ENCODE measurements at places on chromosomes 11 and 22.
A peak's percentile ranks its signal among the peaks of the same experiment; 100 is the strongest.

- peak; percentile 72 for DNase-seq
These were observed 1098.6 kb upstream of the CCDC90B start for GRCh38 chr11:84384731-84385130.

- no peak for DNase-seq
These were observed 42.4 kb downstream of the KCNJ4 start for GRCh38 chr22:38412435-38413084.

DNA sequence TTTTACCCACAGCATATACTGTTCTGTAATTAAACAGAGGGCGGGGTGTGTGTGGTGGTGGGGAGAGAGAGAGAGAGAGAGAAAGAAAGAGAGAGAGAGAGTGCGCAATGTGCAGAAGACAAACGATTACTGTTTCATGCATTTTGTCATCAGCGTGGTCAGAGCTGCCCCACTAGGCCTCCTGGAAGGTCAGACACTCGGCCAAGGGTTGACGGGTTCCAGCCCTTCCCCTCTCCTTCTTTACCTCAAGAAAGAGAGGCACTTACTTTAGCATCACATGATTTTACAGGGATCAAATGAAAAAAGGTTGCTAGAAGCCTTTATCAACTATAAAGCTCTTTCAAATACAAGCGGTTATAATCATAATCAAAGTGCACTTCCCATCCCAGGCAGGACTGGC is 269.2 kb upstream of the SORL1-AS1 start:
- no peak for DNase-seq

- DNase-seq = no peak
These were observed 59.2 kb downstream of the PDE3B start for GRCh38 chr11:14702760-14703159.

DNA sequence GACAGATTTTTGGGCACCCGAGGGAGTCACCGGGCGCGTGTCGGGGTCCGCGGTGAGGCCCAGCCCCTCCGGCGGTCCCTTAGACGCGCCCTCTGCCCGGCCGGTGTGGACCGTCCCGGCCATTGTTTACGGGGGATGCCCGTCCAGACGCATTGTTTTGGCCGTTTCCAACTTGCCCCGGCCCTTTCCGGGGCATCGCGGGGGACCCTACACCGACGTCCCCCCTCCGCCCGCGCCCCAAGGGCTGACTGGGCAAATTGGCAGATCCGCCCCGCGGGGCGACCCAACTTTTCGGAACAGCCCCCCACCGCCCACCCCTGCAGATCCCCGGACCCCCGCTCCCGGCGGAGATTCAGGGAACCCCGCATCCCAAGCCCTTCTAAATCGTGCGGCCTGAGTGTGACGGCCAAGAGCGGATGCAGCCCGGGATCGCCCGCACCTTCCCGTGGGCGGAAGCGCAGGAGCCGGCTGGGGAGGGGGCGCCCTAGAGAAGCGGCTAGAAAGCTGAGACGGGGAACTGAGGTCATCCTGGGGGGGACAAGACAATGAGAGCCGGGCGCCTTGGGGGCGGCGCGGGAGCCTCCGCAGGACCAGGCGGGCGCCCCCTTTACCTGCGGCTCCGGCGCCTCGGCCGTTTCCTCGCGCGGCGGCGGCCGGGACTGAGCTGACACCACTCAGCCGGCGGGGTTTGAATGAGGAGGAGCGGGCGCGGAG is 17.1 kb upstream of the CCT8L2 start:
- no peak for DNase-seq

DNA sequence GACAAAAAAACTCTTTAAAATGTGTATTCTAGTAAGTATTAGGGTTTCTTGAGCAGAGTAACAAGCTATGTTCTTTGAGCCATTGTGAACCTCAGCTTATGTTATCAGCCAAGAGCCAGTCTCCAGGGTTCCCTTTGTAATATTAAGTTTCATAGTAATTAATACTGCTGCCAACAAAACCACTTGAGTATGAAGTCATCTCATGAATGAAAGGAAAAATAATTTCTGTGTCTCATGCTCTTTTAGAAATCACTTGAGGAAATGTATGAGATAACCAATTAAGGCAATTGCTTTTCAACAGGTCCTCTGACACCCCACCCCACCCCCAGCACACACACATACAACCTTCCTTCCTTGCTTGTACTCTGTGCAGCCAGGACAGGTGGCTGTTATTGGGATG is 59.9 kb downstream of the BBOX1 start:
- no peak for DNase-seq

DNA sequence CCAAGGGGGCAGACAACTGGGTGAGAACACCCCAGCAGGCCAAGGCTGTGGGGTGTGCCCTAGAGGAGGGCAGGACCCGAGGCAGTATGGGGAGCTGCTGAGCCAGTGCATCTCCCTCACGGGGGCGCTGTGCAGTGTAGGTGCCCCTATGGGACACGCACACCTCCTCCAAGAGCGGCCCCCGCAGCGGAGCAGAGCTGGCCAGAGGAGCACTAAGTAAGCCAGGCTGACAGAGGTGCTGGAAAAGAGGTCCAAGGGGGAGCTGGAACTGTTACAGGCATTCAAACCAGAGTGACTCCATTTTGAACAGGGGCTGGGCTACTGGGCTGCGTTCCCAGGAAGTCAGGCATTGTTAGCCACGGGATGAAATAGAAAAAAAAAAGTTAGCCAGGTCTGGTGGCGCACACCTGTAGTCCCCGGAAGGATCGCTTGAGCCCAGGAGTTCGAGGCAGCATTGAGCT is 41.8 kb downstream of the TST start:
- DNase-seq = peak; percentile 9

- DNase-seq = no peak
These were observed 177.1 kb upstream of the B3GAT1 start for GRCh38 chr11:134589129-134589528.

DNA sequence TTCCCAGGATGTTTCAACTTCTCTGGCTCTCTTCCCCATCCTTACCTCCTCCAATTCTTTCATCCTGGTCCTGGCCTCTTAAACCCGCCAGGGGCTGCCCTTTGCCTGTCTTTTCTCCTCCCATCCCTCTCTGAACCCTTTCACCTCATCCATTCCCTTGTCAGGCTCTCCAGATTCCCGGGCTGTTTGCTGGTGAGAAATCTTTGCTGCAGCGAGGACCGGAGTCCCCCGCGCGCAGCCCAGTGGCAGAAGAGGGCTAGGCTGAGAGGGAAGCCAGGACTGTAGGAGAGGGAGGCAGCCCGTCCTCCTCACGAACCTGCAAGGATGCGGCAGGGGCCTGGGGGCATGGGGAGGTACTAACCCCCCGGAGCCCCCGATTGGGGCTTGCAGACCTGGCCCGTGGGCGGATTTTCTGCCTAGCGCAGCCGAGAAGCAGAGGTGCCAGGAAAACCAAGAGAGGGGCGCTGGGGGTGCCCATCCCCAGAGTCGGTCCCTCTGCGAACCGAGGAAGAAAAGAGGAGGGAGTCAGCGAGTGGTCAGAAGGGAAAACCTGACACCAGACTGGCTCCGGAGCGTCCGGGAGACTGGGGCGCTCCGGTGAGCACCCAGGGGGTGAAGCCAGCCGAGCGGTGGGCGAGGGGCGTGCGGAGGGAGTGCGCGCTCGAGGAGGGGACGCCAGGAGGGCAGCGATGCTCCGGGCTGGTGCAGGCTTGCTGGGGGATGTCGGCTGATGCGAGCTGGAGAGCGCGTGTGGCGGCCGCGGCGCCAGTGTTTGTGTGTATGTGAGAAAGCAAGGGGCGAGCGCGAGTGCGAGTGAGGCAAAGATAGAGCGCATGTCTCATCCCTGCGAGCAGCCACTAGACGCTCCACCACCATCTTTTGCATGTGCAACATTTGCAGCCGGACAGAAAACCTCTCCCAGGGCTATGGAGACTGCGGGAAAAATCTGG is at the start of gene GRIA4:
Gene GRIA4 (plus strand): TSS at position 242 of the 950 bp plus-strand sequence. CDS start 925 bp downstream, outside the sequence.
- peak; percentile 14 for DNase-seq

- DNase-seq = no peak
These were observed 942.3 kb downstream of the BRD1 start for GRCh38 chr22:48885271-48885918.

- DNase-seq = no peak
These were observed 8.9 kb downstream of the YPEL1 start for GRCh38 chr22:21726650-21727049.

GRCh38 chr11:116688202-116688540 is 84.6 kb downstream of the BUD13 start:
- DNase-seq = no peak

- DNase-seq = peak; percentile 23
These were observed at the start of gene ASPHD2 for GRCh38 chr22:26428515-26429457. Gene ASPHD2 (plus strand): TSS chr22:26429260. CDS start chr22:26433616, 4,356 bp downstream.

- no peak for DNase-seq
These were observed 7.8 kb upstream of the DKK3 start for GRCh38 chr11:12016246-12016645.

- no peak for DNase-seq
These were observed 19.0 kb upstream of the LMO1 start for GRCh38 chr11:8282631-8283030.

GRCh38 chr11:110446594-110446993 is 16.8 kb downstream of the FDX1 start:
- no peak for DNase-seq

- no peak for DNase-seq
These were observed 1.1 kb downstream of the TBCEL start for GRCh38 chr11:121024989-121025388.
